ENCODE measurements at places on chromosomes 5 and 9.

- DNase-seq: no peak
Measured at GRCh38 chr5:155914766-155915165, 412.2 kb upstream of the SGCD start.

GRCh38 chr5:58922461-58923171, 339.7 kb downstream of the RAB3C start:
- DNase-seq: no peak

DNA sequence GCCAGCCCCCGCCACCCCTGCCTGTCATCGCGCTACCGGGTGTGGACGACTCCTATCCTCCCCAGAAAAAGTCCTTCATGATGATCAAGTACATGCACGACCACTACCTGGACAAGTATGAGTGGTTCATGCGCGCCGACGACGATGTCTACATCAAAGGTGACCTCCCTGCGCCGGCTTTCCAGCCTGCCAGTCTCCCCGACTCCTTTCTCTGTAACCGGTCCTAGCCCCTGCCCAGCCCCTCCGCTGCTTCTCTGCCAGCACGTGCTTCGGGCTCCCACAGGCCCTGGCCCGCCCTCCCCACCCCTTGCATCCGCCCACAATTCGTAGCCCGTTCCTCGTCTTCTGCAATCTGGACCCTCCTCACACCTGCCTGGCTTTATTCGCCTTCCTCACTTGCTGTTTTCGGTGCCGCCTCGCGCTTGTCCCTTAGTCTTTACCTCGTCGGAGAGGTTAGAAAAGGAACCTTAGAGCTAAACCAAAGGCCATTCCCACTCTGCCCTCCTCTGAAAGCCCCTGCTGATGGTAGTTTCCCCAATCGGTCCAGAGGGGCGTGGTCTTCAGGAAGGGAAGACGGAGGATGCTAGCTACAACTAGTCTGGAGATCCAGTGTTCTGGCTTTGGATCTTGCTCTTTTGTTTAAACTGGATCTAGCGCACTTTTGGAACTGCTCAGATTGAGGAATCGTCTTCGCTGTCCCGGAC, 1.4 kb downstream of the CHSY3 start:
- DNase-seq: no peak

GRCh38 chr9:34629491-34629808, 584 bp upstream of the ARID3C start:
- DNase-seq: no peak

GRCh38 chr5:96962540-96962991, 26.7 kb downstream of the LNPEP start:
- DNase-seq: no peak

DNA sequence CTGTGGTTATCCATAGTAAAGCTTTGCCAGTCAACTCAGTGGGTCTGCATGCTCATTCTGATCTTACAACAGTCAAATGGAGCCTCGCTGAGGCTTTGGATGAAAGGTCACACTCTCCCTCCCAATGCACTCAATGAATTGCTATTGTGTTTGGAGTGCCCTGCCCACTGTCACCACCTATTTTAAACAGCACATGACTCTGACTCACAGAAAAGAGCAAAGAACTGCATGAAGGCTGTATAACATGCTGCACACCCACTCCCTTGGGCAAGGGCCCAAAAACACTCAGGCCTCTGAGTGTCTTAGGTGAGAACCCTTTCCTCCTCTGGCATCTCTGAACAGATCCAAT, 118.7 kb upstream of the CCDC112 start:
- DNase-seq: no peak

All from NCI-H2081 (cell line).